K562 (cell line): ENCODE measurements at places on chromosomes 16 and 17. TPM values are rescaled to one million over a fixed set of nuclear protein-coding genes. Genes with fewer than 3 reads are reported as not detected.
A peak's percentile ranks its signal among the peaks of the same experiment; 100 is the strongest.

Gene TEX19
- 1.4 and 2.1 TPM in 2 replicates for total RNA-seq

GRCh38 chr17:6651919-6652452 is 424 bp downstream of the C17orf100 start:
- H3K27me3 ChIP-seq, result peaks cover 7% of the 10 kb centered on the region
- peak overlapping the region; percentile 71; the same call in 2 of the 3 replicates for H3K27ac ChIP-seq
- no peak for DNase-seq
- H3K4me1 ChIP-seq, result peaks cover 14% of the 10 kb centered on the region
- H3K4me3 ChIP-seq, result peak overlapping the region; percentile 61

DNA sequence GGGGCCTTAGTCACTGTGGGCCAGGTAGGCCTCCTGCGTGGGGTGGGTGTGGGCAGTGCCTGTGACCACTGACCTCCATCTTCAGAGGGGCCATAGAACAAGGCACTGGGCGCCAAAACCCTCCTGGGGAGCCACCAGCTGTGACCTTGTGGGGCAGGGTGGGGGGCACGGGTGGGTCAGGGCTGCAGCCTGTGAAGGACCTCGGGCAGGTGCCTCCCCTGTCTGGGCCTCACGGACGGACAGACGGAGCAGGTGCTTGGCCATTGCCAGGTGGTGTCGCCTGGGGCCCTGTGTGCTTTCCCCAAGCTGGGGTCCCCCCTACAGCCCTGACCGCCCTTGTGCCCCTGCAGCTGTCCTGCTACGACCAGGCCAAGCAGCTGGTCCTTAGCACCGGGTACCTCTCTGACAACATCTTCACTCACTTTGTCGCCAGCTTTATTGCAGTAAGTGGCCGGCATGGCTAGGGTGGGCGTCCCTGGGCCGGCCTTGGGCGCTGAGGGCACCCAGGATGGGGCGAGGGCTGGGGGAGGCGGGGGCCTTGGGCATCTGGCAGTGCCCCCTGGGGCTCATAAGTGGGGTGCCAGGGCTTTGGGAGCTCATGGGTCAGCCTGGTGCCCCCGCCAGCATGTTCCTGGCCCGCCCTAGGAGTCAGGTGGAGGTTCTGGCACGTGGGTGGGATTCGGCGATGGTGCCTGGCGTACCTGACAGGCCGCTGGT is 5.1 kb downstream of the SLC25A10 start:
- H3K36me3 ChIP-seq, result peaks cover 64% of the 10 kb centered on the region; the same call in 1 of the 3 replicates
- H3K4me3 ChIP-seq, result no peak overlapping the region
- H3K27me3 ChIP-seq, result no peaks in the 10 kb centered on the region

- H3K36me3 ChIP-seq, result no peaks in the 10 kb centered on the region
- no peaks in the 10 kb centered on the region for H3K4me1 ChIP-seq
- H3K27me3 ChIP-seq, result no peaks in the 10 kb centered on the region
These were observed 177.8 kb downstream of the CCDC182 start for GRCh38 chr17:57567251-57567650.

DNA sequence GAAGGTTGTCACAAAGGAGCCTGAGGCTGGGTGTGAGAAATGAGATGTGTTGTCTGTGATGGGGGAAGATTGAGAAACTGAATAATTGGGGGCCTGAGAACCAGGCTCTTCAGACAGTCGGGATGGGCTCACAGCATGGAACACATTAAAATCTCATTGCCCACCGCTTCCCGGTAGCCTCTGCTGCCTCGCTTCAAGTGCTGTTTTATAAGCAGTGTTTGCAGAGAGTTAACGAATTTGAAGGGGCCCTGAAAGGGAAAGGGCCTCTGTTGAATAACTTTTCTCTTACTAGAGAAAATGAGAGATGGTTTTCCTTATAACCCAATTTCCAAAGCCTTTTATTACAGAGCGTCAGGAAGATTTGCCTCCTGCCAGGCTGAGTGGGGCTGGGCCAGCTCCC is 258.8 kb upstream of the ASIC2 start:
- no peak overlapping the region for H3K27ac ChIP-seq
- no peaks in the 10 kb centered on the region for H3K36me3 ChIP-seq
